ENCODE measurements at places on chromosomes 7 and 10.
A peak's percentile ranks its signal among the peaks of the same experiment; 100 is the strongest.

DNA sequence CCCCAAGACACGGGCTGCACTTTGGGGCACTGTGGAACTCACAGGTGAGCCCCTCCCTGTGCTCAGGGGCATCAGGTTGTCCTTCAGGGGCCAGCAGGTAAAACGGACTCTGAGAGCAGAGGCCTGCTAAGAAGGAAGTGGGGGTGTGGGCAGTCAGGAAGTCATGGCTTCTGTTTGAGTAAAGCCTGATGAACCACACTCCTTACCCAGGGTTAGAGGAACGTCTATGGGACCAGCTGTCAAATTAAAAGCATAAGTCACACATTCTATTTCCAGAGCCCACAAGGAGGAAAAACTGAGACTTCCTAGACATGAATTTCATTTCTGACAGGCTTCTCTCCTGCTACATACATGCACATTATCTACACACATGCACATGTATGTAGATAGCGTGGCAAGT is 616.4 kb downstream of the SDK1 start:
- DNase-seq: no peak

DNA sequence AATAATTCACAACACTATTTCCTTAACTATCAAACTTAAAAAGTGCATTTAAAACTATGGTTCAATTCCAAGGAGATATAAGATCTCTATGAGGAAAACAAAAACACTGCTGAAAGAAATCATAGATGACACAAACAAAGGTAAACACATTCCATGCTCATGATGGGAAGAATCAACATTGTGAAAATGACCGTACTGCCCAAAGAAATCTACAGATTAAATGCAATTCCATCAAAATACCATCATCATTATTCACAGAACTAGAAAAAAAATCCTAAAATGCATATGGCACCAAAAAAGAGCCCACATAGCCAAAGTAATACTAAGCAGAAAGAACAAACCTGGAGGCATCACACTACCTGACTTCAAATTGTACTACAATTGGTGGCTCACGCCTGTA is 159.9 kb upstream of the EEPD1 start:
- no peak for DNase-seq

GRCh38 chr10:70698211-70698610 is 25.9 kb downstream of the ADAMTS14 start:
- peak; percentile 50 for DNase-seq

DNA sequence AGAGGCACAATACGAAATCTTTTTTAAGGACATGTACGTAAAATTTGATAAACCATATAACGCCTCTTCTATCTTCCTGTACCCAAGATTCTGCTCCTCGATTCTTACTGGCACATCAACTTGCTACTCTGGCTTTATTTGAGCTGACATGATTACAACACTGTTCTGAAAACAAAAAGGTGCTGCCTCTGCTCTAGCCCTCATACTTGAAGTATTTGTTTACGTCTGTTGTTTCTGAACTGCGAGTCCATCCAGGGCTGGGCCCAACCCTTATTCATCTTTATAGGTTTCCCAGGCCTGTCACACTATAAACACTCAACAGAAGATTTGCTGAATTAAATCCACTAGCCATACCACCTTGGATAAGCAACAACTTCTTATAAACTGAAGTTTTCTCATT is 96.2 kb upstream of the SVIL start:
- DNase-seq: no peak

DNA sequence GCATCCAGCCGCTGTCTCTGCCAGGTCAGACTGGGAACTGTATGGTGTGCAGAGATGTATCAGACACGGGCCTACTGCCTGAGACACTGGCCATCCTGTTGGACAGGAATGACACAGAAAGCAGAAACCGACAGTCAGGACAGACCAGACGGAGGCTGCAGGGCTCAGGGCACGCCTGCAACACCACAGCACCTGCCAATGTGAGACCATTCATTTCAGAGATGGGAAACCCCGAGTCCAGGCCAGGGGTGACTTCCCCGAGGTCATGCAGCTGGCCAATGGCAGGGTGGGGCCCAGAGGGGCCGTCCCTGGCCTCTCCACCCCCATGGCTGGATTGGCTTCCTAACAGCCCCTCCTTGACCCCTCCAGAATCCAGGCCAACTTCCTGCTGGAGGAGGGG is 34.7 kb downstream of the GRID1 start:
- no peak for DNase-seq

DNA sequence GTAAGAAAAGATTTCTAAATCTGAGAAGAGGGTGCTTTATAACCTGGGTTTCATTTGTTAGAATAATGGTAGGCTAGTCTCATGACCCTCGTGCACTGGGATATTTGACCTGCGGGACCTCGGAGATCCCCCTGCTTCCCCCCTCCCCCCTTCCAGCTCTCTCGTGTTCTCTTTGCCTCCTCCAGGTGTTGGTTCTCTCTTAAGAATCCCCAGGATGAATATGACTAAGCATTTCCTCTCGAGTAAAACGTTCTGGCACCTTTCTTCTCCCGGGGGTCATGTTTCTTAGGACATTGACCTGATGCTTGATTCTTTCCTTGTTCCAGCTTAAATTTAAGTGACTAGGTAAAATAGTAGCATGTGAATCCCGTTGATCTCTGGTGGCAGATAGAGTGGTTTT is 71.2 kb downstream of the SHH start:
- no peak for DNase-seq

GRCh38 chr10:132361581-132362101 is 29.6 kb downstream of the LRRC27 start:
- no peak for DNase-seq

DNA sequence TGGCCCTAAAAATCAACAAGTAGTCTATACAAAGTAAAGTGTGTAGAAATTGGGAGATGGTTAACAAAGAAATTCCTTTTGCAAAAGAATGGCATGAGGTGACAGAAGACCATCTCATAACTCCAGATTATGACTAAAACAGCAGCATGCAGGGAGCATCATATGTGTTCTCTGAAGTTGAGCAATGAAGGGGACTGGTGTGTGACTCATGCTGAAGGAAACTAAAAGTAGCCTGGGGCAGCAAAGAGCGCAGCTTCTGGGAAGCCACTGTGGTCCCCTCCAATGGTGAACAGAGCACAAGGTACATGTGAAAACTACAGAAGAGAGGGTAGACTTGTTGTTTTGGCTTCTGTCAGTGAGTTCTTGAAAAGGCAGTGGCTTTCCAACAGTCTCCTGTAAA is 133.4 kb downstream of the MACC1 start:
- DNase-seq: no peak
